ENCODE measurements at places on chromosomes 2 and 18.

DNA sequence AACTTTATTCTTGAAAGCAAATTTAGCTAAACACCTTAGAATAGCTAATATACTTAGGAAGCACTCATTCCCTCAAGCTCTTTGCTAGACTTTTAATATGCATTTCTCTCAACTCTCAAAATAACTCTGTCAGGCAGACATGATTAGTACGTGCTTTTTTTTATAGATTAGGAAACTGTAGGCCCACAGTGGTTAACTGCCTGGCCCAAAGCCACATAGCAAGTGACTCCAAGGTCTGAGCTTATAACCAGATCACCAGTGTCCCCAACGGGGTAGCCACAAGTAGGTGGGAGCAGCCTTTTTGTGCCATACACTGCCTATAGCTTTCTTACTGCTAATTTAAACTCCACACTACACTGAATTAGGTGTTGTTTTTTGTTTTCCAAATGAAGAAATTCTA lies 576.8 kb downstream of the METTL4 start:
- no peak for DNase-seq

DNA sequence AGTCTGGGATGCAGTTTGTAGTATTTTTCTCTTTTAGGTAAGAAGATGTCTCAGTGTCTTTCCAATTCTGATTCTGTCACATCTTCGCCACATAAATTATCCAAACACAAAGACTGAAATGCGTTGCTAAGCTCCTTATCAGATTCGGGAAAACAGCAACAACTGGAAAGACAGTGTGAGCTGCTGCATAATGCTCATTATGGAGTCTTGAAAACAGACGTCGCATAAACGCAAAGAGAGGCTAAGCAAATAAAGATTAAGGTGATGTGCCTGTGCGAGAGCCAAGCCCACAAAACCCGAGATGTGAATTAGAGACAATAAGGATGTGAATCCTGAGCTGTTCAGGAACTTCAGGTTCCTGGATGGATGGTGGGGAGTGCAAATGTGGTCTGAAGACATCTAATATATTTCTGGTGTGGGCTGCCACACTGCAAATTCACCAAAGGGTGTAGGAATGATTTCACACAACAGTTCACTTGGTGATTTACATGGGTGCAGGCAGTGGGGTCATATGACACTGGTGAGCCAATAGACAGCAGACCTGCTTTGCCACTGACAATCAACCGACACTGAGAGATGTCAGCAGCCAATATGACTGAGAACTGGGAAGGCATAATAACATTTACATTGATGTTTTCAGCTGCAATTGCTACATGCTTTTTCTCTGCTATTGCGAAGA lies 195.8 kb downstream of the MTX2 start:
- no peak for DNase-seq

- no peak for DNase-seq
Measured at GRCh38 chr2:77421971-77422370, 100.2 kb downstream of the LRRTM4 start.

- no peak for DNase-seq
Measured at GRCh38 chr2:192035731-192036442, 158.8 kb downstream of the TMEFF2 start.

DNA sequence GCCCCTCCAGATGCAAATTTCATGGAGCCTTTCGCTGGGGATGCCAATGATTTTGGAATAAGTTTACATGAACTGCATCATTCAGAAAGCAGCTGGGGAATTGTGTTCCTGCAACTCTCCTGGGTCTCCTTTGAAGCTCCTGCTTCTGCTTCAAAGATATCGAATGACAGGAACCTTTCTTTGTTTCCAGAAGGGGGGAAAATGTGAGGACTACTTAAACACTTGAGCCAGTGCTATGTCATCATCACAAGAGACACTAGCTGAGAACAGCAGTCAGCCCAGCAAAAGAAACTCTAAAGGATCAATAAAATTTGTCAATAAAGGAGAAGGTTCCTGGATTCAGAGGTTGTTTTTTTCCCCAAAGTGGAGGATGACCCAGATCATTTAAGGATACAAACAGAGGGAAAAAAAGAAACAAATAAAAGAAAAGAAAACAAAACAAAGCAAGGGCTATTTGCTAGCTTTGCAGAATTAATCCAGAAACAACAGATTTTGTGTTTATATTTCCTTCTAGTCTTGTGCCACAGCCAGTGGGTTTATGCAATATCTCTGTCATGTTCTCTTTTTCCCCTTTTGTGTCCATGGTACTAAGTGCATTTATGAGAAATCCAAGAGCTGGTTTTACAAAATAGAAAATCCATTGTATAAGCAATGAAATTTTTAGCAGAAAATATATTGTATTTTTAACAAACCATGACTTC lies 463.7 kb downstream of the CDH2 start:
- no peak for DNase-seq

DNA sequence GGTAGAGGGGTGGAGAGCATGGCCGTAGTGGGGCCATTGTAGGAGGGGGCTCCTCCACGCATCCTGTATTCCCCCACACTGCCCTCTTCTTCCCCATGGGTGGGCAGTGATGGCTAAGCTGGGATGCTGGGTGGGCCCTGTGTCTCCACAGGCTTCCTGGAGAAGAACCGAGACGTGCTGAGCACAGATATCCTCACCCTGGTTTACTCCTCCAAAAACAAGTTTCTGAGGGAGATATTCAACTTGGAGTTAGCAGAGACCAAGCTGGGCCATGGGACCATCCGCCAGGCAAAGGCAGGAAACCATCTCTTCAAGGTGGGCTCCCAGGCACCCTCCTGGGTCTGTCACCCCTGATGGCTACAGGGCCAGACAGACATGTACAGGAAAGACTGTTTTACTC lies 52.8 kb downstream of the MYO7B start:
- DNase-seq: no peak

- DNase-seq: no peak
Measured at GRCh38 chr18:38023871-38024270, 458.3 kb upstream of the CELF4 start.

- DNase-seq: no peak
Measured at GRCh38 chr2:215410932-215411285, 25.0 kb downstream of the FN1 start.

DNA sequence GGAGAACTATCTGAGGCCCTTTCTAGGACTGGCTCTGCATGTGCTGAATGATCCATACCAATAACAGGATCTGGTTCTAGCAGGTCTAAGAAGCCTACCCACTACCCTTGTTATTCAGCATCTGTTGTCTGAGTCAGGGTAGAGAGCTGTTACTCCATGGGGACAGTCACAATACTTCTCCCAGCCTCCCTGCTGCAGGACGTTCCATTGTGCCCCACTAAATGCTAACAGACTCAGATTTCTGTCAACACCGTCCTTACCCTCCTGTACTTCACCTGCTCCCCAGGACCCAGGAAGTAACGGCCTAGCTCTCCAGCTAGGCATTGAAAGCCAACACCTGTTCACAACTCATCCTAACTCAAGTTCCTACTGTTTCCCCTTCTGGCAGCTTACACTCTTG lies 719.7 kb upstream of the ID2 start:
- DNase-seq: no peak

- no peak for DNase-seq
Measured at GRCh38 chr2:202317080-202317857, 51.7 kb downstream of the NOP58 start.
